ENCODE measurements at places on chromosomes 7 and 10.

DNA sequence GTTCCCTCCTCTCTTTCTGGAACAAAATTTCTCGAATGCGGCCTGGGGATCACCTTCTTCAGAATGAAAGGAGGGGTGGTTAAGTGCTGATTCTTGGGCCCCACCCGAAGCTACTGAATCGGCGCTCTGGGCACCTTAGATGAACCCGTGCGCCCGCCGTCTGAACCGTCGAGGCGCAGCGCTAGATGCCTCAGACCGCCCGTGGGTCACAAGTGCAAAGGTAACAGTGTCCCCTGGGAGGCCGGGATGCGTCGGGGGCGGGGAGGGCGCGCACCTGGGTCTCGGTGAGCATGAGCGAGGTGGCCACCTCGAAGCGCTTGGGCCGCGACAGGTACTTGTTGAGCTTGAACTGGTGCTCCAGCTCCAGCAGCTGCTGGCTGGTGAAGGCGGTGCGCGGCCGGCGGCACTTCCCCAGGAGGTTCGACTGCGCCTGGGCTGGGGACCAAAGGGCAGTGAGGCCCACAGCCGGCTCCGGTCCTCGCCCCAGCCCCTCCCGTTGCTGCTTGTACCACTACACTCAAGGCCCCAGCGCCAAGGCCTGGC is 4.2 kb downstream of the MNX1 start:
- no peak for DNase-seq

GRCh38 chr7:147775516-147776284 is 814.9 kb upstream of the C7orf33 start:
- DNase-seq: no peak

- peak; percentile 96 for DNase-seq
These were observed 55.2 kb downstream of the EGFR start for GRCh38 chr7:55073976-55074528.

- DNase-seq: no peak
These were observed 380.7 kb downstream of the TCERG1L start for GRCh38 chr10:130930821-130931220.

DNA sequence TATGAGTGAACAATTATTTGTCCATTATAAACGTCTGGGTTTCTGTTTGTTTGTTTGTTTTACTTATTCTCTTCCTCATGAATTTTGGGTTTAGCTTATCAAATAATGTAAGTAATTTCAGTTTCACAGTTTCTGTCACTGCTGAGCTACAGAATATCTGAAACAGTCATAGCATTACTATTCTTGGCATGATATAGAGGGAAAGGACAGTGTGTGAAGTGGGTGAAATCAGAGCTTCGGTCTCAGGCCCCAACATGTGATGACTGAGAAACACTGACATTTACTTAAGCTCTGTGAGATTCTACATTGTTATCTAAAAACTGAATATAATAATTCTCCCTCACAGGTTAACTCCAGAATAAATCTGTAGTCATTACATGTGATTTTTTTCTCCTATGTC is 8.8 kb upstream of the OR6V1 start:
- DNase-seq: peak; percentile 62

- DNase-seq: no peak
These were observed 64.7 kb downstream of the HYCC1 start for GRCh38 chr7:22949221-22949620.

GRCh38 chr10:70629338-70629737 is 26.8 kb upstream of the PRF1 start:
- DNase-seq: no peak

GRCh38 chr7:130263130-130263529 is 3.5 kb upstream of the CPA2 start:
- no peak for DNase-seq

DNA sequence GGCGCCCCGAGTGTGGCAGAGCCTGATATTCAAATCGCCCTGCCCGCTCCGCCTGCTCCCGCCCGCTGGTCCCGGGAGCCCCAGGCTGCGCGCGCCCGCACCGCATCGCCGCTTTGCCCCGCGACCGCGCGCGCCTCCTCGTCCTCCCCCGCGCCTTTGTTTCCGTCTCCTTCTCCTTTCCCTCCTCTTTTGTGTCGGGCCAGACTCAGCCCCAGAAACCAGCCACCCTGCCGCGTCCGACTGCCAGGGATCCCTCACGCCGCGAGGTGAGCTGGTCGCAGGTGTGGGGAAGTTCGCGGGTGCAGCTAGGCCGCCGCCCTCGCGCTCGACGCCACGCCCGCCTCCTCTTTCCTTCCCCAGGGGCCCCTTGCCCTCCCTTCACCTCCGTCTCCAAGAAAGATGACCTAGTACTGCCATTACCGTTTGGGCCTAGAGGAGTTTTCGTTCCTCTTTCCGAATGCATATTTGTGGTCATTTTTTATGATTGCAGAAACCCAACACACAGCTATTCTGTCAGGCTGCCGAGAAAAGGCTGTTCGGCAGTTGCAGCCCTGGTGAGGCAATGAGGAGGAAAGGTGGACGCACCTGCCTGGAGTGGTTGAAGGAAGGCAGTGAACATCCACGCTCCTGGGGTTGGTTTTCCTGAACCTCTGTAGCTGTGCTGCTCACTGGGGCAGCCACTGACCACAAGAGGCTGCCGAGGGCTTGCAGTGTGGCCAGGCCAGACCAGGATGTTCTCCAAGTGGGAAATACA is 107.3 kb downstream of the SNX10 start:
- peak; percentile 13 for DNase-seq

DNA sequence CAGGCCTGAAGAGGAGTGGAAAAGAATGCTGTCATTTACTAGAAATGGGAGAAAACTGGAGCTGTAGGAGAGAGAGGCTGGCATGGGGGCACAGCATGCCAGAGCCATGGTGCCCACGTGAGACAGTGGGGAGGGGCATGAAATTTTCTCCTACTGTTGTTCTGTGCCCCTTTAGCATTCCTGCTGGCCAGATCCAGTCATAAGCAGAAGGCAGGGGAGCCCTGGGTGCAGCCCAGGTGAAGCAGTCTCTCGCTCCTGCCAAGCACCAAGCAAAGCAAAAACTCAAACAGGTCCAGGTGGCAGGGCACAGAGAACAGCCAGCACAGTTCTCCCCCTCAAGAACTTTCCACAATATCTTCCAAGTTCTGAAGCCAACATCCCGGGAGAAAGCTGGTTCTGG is 383.2 kb downstream of the TCERG1L start:
- DNase-seq: no peak

DNA sequence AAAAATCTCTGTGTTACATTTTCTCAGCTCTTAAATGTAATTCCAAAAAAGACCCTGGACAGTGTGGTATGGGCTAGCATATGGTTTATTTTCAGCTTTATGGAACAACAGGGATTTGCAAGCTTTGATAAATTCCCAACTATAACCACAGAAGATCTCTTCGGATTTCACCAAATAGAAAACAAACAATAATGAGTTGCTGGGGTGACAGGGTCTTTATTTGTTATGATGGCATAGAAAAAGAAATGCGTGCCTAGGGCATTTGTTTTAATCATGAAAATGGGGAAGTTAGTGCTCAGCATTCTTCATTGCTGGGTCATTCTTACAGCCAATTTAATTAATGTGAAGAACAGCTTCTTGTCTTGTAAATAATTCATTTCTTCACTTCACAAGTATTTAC is 139.0 kb downstream of the LRRN3 start:
- DNase-seq: no peak

GRCh38 chr10:5123886-5124285 is 29.7 kb downstream of the AKR1C3 start:
- DNase-seq: no peak

DNA sequence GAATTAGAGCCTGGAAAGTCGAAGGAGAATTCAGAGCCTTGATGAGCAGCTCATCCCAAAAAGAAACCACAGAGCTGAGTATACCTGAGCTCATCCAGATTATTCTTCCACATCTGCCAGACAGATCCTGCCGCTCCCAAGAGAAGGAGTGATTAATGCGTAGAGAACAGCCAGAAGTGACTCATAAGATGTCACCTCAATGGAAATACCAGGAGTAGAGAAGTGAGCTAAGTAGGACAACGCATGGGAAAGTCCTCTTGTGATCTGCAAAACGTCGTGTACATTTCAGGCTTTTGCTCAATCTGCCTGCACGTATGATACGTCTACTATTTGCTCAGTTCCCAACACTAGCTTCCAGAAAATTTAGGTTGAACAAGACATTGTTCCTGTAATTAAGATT is 230.5 kb upstream of the AUTS2 start:
- DNase-seq: no peak

DNA sequence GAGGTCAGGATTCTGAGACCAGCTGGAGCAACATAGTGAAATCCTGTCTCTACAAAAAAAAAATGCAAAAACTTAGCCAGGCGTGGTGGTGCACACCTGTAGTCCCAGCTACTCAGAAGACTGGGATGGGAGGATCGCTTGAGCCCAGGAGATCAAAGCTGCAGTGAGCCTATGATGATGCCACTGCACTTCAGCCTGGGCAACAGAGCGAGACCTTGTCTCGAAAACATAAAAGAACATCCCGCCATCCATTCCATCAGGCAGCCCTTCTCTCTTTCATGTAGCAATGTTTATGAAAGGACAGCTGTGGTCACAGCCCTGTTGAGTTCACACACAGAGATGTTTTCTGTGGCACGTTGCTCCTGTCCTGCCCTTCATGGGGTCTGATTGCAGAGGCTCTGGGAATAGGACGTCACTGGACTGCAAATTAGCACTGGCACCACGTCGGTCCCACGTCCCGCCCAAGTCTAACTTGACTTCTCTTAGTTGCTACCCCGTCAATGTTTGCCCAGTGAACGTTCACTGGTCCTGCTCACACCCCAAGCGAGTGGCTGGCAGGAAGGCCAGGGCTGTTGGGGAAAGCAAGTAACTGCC is 64.5 kb upstream of the MYL10 start:
- DNase-seq: no peak

- no peak for DNase-seq
These were observed 297.5 kb downstream of the HTR7 start for GRCh38 chr10:90560331-90560730.

GRCh38 chr10:73991884-73992245 is 6.1 kb upstream of the VCL start:
- no peak for DNase-seq

GRCh38 chr7:148402159-148402558 is 188.4 kb upstream of the C7orf33 start:
- DNase-seq: no peak

DNA sequence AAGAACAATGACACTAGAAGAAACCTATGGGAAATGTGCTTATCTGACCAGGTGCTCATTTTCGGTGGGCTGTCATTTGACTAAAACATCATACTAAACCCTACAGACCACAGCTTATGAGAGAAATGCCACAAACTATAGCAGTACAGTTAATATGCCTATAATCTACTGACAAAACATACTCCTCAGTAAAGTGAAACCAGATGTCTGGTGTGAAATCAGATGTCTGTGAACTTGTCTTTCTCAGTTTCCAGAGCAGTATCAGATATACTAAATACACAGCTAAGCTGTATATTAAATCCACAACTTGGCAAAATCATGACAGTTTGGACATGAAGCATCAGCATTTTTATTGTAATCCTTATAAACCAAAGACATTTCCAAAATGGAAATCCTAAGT is 3.3 kb downstream of the IMMP2L start:
- no peak for DNase-seq

DNA sequence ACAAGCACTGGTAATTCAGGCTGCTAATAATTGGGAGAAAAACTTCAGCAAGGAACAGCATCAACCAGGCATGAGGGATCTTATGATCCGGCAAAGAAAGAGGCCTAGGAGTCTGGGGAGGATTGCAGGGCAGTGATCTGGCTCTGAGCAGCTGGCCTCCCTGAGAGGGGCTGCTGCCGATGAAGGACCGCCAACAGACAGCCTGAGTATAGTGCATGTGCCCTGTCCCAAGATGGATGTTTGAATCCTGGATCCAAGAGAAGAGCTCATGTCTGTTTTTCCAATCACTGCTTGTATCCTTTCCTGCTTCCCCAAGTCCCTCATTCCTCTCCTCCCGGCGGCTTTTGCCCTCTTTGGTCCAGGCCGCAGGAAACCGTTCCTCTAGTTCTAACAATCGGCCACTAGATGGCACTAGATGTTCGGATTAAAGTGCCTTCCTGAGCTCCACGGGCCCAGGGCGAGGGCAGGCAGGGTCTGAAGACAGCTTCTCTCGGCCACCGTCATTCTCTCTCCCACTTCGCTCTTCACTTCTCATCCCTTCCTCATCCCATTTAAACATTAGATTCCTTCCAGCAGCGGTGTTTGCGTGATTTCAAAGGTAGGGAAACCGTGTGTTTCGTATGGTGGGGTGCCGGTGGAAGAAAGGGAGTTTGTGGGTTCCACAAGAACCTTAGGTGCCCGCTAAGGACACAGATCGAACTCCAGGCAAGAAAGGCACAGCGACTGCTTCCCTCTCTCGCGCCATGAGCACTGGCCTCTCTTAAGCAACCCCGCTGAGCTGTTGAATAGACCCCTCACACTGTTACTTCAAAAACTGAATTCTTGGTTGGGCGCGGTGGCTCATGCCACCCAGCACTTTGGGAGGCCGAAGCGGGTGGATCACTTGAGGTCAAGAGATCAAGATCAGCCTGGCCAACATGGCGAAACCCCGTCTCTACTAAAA is 82.4 kb downstream of the ADCYAP1R1 start:
- DNase-seq: peak; percentile 81

DNA sequence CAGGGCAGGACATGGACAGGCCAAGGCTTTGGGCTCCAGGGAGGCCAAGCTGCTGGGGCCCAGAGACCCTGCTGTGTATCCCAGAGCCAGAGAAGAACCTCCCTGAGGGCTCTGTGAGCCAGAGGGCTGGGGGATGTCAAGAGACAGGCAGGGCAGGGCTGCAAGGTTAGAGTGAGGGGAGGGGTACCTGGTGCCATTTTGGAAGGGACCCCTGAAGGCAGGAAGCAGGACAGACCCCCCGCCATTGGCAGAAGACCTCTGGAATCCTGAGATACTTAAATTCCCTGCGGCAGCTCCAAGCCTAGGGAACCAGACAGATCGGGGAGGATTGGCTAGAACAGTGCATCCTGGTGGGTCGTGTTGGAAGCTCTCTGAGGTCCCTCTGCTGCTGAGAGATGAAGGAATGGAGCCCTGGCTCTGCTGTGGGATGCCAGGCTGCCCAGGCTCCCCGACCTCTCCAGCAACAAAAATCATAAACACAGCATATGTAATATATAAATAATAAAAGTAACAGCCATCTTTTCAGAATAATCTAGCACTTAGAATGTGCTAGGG is 75.0 kb downstream of the LHPP start:
- no peak for DNase-seq

DNA sequence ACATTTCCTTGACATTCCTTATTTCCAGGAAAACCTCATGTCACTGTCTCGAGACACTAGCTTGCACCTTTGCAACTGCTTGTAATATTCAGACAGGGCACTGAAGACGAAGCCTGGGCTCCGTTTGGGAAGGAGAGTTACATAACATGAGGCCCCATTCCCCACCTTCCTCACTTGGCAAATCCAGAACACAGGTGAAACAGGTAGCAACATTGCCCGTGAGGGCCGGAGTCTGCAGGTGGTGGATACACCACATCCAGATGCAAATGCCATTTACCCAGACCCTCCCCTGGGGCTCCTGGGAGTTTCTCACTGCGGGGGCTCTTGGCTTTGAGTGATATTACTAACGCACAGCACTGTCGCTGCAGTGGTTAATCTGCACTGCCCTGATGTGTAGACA is 491.0 kb downstream of the PTPRN2 start:
- DNase-seq: no peak

DNA sequence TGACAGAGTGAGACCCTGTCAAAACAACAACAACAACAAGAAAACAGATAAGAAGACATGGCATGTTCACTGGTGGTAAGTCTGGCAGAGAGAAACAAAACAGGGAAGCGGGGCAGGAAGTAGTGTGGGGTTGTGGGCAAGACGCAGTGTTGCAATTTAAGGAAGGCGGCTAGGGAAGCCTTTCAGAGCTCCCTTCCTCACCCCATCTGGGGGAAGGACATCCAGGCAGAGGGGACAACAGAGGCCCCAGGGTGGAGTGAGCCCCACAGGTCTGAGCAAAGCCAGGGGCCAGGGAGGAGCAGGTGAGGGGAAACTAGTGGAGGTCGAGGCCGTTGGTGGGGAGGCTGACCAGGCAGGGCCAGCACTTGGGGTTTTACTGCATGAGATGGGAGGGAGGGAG is 16.8 kb downstream of the LAT2 start:
- DNase-seq: no peak
